ENCODE measurements at places on chromosomes 5 and 9. TPM values are rescaled to one million over a fixed set of nuclear protein-coding genes. Genes with fewer than 3 reads are reported as not detected.

GPSM1 gene
- total RNA-seq, result 24.5 TPM

KIAA0825 gene
- 0.62 TPM for total RNA-seq

SLC46A2 gene
- not detected for total RNA-seq

CCDC192 gene
- total RNA-seq, result not detected

PCDHB12 gene
- total RNA-seq, result not detected

CMYA5 gene
- total RNA-seq, result 0.11 TPM

DNA sequence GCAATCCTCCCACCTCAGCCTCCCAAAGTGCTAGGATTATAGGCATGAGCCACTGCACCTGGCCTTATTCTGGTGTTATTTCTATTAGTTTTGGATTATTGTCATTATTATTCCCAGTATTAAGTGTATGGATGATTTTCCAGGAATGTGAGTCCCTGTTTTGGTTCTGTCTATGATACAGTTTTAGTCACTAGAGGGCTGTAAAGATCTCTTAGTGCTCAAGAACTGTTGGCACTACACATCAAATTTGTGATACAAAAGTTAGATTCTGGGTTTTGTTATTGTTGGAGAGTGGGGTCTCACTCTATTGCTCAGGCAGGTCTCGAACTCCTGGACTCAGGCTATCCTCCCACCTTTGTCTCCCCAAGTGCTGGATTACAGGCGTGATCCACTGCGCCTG, 12.1 kb downstream of the CCL28 start:
- DNase-seq, result no peak

DNA sequence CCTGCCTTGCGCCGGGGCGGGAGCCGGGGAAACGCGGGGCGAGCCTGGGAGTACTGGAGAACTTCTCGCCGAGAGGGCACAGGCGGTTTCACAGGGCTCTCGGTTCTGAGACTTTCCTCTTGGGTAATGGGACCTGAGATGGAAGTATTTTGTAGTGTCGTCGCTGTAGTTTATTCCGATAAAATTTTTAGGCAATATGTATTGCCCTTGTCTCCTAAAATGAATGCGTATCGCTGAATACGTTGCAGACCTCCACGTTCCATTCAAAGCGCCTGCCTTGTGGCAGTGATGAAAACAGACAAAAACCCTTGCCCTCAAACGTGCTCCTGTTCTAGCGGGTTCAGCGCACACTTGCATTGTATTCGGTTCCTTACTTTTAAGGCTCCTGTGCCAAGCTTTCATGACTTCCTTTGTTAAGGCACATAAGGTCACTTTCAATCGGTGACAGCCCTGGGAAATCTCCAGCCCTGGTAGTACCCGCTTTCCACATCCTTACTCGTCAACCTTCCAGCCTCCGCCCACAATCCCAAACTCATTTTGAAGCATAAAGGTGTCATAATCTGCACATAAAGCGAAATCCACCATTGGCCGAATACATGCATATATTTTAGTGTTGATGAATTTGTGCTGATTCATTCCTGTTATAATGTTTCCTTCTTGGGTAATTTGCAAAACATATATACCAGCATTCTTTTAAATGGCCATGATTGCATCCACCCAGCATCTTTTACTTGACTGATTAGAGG, 694 bp downstream of the RMI1 start:
- no peak for DNase-seq

DNA sequence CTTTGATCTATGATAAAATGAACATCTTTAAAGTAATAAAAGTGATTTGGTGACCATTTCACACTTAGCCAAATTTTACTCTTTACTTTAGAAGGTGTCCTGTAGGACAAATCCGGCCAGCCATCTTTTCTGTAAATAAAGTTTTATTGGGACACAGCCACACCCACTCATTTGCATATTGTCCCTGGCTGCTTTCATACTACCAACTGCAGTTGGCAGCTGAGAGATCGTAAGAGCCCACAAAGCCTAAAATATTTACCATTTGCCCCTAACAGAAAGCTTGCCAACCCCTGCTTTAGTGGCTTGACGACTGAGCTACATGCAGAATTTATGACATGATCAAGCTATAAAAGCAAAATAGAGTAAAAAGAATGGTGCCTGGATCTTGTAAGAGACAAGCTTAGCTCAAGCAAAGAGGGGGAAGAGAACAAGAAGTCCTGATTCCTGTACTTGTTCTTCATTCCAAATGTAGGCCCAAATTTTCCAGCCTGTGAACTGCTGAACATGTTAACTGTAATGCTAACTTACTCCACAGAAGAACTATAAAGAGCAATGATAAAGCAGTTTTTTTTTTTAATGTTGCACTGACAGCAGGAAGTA, 7.4 kb upstream of the FBXO10 start:
- DNase-seq, result no peak

DNA sequence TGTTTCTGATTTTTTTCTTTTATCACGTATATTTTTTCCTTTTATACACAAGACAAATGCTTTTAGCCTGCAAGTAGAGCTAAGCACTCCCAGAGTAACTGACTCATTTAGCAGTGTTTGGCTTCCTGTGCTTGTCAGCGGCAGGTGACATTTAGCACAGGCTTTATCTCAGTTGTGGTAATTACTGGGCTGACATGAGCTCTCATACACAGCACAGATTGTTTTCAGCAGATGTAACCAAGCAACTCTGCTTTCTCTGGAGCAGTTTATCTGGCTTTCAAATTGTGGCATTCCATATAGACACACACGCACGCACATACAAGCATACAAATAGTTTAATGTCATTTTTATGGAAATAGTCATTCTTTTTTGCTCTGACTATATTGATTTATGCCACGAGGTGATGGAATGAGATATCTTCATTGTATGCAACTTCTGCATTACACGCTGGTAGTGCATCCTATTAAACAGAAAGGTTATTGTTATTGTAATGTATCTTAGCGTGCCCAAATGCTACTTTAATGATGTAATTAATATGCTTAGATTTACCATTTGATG, 379.0 kb upstream of the GRAMD2B start:
- no peak for DNase-seq

DNA sequence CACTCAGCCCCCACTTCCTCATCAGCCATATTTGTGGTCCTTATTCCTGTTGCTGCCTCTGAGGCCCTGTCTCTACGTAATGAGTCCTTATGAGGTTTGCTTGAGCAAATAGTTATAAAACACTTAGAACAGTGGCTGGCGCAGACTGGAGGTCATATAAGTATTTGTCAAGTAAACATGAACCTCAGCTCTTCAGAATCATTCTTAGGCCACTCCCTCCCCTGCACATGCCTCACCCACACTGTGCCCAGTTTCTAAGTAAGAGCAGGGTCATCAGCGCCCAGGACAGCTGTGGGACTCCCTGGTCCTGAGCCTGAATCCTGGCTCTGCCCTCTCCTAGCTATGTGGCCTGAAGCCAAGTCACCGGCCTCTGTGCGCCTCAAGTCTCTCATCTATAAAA, 4.0 kb downstream of the ST6GALNAC4 start:
- no peak for DNase-seq

- peak; percentile 7 for DNase-seq
These were observed 45.7 kb upstream of the IPPK start for GRCh38 chr9:92715488-92716231.

DNA sequence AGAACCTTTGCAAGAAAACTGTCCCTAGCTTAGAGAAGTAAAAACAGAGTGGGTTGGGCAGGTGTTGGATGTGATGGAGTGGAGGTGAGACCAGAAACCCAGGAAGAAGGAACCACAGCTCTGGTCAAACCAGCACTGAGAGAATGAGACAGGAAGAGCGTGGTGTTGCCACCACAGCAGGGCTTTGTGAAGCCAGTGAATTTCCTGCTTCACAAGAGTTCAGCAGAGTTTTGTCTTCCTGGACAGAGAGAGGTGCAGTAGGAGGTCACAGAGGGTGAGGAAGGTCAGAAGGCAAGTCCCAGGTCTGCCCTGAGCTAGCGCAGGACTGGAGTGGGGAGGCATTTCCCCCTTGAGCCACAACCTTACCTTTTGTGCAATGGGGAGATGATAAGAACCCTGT, 2306.2 kb upstream of the ACO1 start:
- DNase-seq, result no peak

- no peak for DNase-seq
These were observed 72.8 kb downstream of the TLE4 start for GRCh38 chr9:79644601-79645000.

DNA sequence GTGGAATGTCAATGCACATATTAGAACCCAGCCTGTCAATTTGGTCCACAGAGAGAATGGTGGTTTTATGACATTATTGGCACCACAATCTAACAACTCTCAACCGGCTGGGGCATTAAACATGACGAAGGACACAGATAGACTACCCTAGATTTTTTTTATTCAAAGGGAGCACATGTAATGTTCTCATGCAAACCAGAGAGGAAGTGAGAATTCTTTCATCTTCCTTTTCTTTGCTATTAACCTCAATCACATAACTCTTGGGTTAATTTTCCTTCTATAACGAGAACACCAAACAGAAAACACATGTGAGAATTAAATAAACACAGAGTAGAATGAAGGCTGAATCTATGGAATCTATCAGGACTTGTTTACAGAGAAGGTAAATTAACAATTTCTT, 94.9 kb upstream of the TNC start:
- no peak for DNase-seq

GRCh38 chr5:107359033-107359915, 311.5 kb downstream of the EFNA5 start:
- DNase-seq, result no peak

DNA sequence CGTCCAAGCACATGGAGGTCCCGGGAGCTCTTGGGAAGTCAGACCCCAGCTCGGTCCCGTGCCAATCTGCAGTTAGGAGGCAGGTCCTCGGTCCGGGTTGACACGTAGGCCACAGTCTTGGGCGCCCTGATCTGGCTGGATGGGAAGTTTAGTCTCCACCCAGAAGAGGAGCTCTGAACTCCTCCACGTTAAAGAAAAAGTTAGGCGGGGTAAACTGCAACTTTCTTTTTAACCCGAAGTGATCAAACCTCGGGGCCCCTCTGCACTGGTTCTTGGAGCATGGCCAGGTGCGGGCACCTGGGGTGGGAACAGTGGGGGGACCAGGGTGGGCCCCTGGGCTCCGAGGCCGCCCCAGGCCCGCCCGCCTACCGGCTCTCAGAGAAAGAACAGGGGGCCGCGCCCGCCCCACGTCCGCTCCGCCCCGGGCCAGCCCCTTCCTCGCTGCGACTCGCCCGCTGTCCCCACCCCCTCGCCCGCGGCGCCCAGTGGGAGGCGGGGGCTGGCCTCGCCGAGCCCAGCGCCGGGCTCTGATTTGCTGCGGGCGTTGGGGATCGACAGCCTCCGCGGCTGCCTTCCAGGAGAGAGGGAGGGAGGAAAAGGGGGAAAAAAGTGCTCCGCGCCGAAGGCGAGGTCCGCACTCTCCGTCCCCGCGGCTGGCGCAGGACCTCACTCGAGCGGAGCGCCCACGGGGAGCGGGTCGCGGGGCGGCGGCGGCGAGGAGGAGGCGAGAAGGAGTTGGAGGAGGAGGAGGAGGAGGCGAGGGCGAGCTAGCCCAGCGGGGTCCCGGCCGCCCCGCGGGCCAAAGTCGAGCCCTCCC, at the start of gene COL5A1:
COL5A1 (plus strand) TSS at position 631 of the 817 bp plus-strand sequence. CDS start 385 bp downstream, outside the sequence.
- DNase-seq, result peak; percentile 10

DNA sequence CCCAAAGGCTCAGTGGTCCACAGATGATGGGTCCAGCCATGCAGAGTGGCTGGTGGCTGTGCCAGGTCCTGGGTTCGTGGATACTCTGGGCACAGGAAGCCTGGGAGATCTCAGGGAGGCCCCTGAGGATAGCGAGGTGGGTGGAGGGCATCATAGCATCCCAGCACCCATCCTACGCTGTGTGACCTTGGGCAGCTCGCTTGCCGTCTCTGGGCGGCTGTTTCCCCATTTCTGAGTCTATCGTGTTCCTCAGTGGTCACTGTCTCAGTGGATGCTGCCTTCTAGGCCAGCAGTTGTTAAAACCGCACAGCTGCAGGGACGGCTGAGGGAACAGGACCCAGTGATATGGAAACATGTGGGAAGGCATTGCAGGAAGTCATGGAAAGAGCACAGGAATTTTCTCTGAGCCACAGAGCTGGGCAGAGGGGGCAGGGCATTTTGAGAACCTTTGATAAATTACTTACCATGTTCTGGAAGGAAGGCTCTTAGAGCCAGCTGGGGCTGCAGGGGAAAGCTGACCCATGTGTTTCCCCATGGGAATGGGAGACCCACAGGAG, 86.4 kb upstream of the COL5A1 start:
- no peak for DNase-seq

DNA sequence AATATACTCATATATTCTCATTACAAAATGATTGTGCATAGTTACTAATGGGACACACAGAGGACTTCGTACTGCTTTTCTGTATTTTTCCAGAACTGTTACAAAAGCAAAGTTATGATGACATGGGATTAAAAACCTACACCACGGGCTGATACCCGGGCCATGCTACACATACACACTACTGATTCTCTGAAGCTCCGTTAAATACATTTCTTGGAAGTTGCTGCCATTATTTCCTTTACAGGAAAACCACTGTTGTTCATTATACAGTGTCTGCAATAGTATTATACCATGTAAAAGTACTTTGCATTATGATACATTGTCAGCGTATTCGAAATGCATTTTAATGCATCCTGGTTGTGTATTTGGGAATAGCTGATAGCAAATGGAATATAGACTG, 32.5 kb downstream of the EBF1 start:
- no peak for DNase-seq

GRCh38 chr9:82052081-82052480, 63.5 kb downstream of the SPATA31D1 start:
- no peak for DNase-seq

- no peak for DNase-seq
These were observed 10.5 kb downstream of the FAM81B start for GRCh38 chr5:95401626-95402025.

- DNase-seq, result no peak
These were observed 112.1 kb downstream of the NUDT12 start for GRCh38 chr5:103450333-103451061.

DNA sequence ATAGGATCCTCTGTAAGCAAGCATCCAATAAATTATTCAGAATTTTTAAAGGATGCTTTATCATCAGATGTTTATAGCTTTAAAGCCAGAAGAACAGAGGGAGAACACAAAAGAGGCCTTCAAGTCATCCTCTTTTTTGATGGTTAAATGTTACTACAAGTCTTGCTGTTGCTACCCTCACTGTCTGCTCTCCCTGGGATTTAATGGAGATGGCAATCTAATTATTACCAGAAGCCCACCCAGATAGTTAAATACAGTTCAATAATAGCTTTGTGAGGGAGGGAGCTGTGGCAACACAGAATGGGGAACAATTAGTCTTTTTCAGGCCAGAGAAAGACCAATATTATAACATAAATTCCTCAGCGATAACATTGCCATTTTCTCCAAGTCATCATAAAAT, 87.0 kb upstream of the ACTBL2 start:
- no peak for DNase-seq

DNA sequence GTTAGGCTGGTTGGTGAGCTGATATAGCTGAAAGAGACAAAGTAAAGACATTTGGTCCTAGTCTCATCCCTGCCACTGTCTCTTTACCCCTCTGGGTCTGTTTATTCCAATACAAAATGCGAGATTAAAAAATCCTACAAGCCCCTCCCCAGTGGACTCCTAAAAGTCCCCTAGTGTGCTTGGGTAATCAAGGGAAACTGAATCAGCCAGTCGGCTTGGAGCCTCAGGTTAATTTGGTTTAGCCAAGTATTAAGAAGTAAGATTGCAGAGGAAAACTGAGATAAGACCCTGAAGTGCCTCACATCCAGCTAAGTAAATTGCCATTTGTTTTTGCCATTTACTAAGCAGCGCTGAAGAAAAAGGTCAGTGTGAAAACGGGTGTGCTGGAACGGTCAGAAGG, 10.4 kb downstream of the NIM1K start:
- no peak for DNase-seq

GRCh38 chr9:76490249-76490990, 31.4 kb downstream of the GCNT1 start:
- DNase-seq, result no peak

Data from activated T-helper 2 cell treated with anti-CD3 and anti-CD28 coated beads, Interferon-gamma antibody, Interleukin-2, Interleukin-4, amounts not matched to agents 10 μg/mL and 5 μg/mL and 100 μg/mL, durations not matched to agents 14 hours and 24 hours and 36 hours (primary cell).